NK-92 treated with Interleukin-12 subunit alpha and Interleukin-12 subunit beta, amount 100 ng/mL, for 24 hours (cell line): ENCODE measurements at places on chromosomes 3 and 15.
A peak's percentile ranks its signal among the peaks of the same experiment; 100 is the strongest.

GRCh38 chr3:196335503-196335948, 2.7 kb downstream of the TM4SF19 start:
- DNase-seq: no peak

GRCh38 chr3:89859757-89860156, 752.3 kb downstream of the EPHA3 start:
- no peak for DNase-seq

GRCh38 chr3:9183811-9184460, 65.5 kb downstream of the SRGAP3 start:
- no peak for DNase-seq

DNA sequence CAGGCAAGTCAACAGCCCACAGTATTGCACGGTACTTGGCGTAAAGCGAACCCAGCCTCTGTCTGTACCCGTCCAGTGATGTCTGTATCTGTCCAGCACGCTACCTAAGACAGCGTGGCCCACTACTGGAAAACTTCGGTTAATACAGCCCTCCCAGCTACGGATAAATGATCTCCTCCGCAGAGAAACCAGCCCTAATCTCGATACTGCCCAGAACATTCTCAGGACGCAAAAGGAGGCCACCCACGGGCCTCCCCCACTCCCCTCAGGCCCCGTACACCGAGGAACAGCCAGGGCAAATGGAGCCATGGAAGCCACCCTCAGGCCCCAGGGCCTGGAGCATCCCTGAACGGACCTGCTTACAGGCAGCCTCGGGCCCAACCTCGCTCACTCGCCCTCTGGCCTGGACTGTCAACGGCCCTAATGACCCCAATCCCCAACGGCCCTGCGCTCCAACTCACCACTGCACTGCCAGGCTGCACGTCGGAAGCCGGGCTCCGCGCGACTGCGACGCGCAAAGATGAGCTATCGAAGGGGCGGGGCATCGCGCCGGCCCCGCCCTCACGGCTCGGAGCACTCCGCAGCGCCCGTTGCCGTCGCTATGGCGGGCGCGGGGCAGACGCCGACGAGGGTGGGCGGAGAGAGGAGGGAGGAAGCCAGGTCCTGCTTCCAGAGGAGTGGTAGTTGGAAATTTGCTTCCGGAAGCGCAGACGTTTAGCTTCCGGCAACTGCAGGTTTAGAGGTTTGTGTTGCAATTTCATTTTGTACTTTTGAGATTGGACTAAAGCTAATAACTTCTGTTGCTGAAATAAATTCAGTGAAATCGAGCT, at the start of gene SKIC8:
TSS of gene SKIC8 (minus strand) at position 509 of the 830 bp plus-strand sequence. CDS start 3,923 bp downstream, outside the sequence.
- peak; percentile 89 for DNase-seq

DNA sequence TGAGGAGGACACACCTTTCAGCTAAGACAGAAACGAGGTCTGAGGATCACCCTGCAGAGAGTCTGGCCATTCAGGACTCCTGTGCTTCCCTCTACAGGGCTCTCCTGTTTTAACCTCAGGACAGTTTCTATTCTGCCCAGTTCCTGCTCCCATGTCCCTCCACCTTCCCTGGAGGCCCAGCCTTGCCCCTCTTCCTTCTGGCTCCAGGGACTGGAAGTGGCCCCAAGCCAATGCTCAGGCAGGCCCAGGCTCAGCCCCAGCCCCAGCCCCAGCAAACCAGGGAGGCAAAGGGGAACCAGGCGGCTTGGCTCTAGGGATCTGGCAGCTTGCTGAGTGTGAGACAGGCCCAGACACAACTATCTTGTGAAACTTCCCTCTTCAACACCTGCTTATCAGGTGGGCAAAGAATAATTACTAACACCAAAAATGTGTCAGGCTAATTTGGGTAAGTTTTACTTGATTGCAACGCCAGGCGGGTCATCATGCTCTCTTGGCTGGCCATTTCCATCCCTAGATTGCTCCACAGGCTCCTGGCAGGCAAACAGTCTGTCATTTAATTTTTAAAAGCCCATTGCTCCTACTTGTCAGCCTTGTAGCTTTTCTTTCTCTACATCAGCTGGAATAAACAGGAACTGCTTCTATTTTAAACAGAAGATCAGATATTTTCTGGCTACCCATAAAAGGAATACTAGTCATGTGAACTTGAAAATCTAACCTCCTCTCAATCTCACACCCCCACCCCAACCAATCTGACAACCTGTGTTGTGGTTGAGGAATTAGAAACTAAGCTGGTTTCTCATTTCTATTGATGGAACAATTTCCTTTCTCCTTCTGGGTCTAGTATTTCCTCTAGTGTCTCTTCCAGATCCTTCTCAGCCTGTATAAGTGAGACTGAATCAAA, 33.5 kb downstream of the UPK1B start:
- DNase-seq: no peak
